AG04450 (cell line): ENCODE measurements at places on chromosomes 16 and 17.

- DNase-seq: no peak
Measured at GRCh38 chr17:6570731-6571451, 14.5 kb upstream of the PITPNM3 start.

DNA sequence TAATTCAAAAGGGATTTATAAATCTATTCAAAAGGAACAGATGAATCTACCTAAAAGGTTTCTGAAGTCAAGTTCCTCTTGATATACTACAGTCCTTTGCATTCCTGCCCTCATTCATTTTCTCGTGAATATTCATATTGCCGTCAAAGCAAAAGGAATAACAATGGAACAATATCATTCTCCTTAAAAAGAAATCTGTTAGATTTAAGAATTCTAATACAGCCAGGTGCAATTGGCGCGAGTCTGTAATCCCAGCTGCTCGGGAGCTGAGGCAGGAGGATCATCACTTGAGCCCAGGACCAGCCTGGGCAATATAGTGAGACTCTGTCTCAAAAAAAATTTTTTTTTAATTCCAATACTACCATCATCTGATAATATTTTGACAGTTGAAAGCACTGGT lies 130.3 kb downstream of the BRIP1 start:
- no peak for DNase-seq

- no peak for DNase-seq
Measured at GRCh38 chr17:43402567-43402966, 3.8 kb downstream of the ARL4D start.

GRCh38 chr16:10121491-10121890 lies 60.7 kb downstream of the GRIN2A start:
- DNase-seq: no peak

GRCh38 chr17:28846231-28846630 lies 3.6 kb upstream of the FAM222B start:
- DNase-seq: no peak

DNA sequence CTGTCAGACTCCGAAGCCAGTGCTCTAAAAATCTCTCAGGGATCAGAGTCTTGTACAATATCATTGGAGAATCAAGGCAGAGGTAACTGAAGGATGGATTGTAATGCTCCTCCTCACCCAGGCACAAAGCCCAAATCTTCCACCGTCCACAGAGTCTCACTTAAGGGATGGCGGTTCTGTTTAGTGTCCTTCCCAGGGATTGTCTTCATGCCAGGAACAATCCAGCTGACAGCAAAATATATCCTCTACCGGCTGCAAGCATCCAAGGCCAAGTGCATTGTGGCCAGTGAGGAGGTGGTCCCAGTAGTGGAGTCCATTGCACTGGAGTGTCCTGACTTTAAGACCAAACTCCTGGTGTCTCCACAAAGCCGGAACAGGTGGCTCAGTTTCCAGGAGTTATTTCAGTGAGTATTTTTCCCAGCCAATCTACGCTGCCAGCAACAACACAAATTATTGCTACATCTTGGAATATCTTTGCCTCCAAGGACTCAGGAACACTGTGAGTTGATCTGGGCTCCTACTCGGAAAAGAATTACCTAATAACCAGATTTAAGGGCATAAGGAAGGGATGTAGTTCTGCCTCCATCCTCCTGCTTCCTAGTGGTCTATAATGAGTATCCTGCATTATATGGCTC lies 13.9 kb upstream of the ACSM1 start:
- no peak for DNase-seq

GRCh38 chr16:55569025-55569424 lies 2.5 kb downstream of the CAPNS2 start:
- no peak for DNase-seq

DNA sequence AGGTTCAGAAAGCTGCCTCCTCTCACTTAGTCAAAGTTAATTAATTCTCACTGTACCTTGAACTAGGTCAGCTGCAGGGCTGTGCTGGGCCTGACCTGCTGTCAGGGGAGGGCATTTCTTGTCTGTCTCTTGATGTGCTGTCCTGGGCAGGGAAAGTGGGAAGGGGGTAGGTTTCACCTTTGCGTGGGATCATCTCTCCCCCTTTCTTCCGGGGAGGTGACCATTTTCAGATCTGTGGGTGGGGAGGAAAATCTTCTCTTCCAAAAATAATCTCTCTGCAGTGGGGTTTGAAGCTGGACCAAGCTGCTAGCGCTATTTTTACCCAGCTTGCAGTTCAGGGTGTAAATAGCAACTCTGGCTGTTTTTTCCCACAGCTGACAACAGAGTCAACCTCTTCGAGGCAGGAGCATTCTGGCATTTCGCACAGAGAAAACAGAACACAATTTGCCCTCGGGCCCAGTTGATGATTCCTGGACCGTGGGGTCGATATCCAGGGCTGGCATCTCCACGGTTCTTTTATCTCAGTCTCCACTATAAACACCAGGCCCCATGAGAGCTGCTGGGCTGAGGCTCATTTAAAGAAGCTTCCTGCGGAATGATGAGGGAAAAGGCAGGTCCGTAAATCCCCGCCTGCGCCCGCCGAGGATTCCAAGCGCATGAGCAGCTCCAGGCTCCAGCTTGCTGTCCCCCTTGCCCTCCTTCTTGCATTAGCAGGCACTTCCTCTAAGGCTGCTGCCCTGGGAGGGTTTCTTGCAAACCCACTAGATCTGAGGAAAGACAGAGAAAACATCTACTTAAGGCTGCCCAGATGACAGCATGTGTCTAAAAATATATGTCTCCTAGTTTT lies 93.9 kb downstream of the YPEL2 start:
- DNase-seq: no peak

DNA sequence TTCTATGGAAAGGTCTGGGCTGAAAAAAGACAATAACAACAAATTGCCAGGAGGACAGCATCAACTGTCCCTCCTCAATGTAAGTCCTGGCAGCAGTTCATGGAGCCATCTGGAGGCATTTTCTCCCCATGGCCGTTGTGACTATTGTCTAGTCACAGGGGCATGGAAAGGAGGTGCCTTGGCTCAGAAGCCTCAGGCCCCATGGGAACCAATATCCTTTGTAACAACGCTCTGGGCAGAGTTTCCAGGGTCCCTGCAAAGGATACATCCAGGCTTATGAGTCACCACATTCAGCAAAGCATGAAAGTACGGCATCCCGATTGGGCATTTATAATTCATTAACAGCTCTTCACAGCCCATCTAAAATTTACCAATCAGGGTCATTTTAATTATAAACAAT lies 85.2 kb downstream of the GLG1 start:
- DNase-seq: no peak

DNA sequence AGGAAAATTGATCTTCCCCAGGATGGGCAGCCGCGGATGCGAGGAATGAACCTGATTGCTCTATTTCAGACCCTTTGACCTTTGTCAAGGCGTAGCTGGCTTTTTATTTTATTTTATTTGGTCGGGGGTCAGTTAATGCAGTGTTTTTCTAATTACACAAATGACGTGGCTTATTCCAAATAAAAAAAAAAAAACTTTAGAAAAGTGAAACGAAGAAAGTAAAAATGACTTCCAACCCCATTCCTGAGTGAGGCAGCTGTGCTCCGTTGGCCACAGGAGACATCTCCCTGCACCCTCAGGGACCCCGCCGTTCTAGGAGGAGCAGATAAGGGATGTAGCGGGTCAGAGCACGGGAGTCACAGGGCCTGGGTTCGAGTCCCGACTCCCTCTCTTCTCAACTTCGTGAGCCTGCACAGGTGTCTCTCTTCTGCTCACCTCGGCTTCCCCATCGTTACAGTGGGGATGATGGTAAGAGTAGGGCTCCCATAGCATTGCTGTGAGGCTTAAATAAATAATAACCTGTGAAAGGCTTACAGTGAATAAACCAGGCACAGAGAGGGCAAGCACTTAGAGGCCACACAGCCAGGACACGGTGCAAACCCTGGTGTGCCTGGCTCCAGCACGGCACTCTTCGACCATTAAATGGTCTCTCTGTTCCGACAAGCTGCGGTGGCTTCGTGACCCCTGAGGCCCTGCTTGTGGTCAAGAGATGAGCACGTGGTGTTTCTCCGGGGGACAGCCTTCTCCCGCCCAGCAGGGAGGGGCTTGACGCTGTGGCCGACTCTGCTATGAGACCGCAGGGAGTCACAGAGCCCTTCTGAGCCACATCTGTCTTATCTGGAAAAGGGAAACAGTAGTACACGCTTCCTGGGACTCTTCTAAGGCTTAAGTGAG lies 10.2 kb downstream of the FOXF1 start:
- no peak for DNase-seq

- DNase-seq: no peak
Measured at GRCh38 chr16:27906883-27907282, 156.6 kb downstream of the GSG1L start.

DNA sequence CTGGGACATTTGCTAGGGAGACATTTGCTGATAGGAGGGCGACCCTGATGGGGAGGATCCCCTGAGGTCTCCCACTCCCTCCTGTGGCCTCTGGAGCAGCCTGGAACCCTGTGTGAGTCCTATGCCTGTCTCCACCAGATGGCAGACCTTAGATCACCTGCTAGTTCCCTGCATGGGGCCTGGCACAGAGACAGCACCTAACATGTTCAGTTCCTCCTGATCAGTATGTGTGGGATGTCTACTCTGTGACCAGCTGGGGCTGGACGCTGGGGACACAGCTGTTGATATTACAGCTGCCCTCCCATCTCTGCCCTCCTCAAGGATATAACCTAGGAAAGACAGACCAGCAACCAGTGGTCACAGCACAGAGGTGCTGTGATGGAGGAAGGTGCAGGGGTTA lies 1.1 kb upstream of the ADCY7 start:
- no peak for DNase-seq

DNA sequence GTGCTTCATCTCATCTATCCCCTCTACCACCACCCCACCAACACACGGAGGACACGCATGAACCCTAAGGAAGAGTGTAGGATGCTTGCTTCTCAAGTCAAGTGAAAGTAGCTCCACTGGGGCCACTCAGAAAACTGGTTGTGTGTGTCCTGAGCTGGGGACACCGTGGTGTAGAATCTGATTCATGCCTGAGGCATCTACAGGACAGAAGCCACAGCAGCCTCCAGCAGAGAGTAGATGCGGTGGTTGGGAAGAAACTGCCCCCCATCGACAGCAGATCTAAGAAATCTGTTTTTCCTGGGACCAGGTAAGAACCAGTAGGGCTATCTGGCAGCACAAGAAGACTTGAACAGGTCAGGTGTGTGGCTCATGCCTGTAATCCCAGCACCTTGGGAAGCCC lies 51.9 kb upstream of the HLF start:
- no peak for DNase-seq

GRCh38 chr16:13630374-13630773 lies 289.6 kb upstream of the ERCC4 start:
- no peak for DNase-seq

- DNase-seq: peak; percentile 27
Measured at GRCh38 chr17:42329025-42329976, 41.0 kb downstream of the STAT5A start.

DNA sequence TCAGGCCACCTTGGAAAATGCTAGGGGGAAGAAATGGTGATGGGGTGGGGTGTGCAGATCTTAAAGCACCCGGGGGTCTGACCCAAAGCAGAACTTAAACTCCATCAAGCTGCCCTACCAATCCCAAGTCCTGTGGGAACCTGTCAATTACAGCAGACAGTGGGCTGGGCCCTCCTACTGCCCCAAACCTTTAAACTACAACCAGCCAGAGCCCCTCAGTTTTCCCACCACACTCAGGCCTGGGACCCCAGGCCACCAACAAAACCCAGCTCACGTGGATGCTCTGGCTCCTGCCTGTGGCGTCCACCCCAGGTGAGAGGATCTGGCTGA lies 2.7 kb downstream of the MYO18A start:
- DNase-seq: no peak

DNA sequence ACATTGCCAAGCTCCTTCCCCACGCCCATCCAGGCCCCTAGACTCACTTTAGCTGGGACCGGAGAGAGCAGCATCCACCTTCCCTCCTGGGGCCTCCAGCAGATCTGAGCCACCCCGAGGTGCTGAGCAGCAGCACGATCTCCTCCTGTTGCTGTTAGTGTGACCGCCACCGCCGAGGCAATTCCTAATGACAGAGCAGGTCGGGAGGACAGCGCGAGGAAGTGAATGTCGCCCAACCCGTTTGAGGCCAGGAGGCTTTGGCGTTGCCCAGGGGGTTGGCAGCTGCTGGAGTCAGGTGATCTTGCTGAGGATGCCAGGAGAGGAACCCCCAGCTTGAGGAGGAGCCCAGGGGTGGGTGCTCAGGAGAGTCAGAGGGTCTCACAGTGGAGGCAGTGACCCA lies at the start of gene RNF222:
RNF222 (minus strand) TSS at position 192 of the 400 bp plus-strand sequence. CDS start 4,366 bp downstream, outside the sequence.
- DNase-seq: no peak

DNA sequence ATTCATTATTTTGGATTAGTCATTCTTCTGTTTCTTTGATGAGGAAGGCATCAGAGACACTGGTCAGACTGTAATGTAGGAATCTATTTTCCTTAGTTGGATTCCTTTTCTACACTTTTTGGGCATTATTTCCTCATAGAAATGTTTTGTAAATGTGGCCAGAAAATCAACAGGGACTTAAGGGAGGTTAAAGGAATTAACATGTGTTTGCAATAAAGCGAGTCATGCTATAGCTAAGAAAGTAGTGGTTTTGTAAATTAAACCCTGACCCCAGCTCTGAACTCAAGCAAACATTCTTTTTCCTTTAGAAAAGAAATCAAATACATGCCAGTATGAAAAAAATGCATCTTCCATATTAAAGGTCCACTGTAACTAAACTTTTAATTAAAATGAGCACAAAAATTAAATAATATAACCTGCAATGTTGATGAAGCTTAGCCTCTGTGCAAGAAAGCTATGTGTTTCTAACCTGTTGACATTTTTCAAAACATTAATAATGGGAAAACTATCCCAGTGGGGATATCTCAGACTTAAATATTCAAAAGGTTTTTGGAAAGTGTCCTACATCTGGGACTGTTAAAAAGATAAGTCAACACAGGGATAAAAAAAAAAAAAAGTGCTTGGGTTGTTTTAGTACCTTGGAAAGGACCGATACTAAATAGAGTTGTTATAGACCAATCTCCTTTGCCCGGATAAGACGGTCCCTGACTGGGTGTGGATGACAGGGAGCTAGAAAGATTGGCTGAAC lies 428.0 kb downstream of the CA10 start:
- no peak for DNase-seq

GRCh38 chr17:34401165-34401564 lies 38.1 kb upstream of the CCL1 start:
- DNase-seq: no peak

GRCh38 chr17:76841776-76842405 lies 26.3 kb upstream of the MGAT5B start:
- no peak for DNase-seq

DNA sequence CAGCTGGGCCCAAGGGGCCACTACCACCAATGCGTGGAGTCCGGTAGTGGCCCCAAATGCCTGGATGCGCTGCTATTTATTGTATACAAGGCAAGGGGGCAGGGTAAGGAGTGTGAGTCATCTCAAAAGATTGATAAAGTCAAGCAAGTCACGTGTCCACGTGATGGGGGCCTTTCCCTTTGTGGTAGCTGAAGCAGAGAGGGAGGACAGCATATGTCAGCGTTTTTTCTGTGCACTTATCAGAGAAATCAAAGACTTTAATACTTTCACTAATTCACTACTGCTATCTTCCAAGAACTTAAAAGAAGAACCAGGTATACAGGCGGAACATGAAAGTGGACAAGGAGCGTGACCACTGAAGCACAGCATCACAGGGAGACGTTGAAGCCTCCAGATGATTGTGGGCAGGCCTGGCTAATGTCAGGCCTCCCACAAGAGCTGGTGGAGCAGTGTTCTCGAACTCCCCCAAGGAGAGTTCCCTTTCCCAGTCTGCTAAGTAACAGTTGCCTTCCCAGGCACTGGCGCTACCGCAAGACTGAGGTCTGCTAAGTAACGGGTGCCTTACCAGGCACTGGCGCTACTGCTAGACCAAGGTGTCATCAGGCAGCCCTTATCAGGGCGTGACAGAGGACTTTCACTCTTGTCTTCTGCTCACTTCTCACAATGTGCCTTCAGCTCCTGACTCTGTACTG lies 10.8 kb upstream of the ASB16 start:
- no peak for DNase-seq
